ENCODE measurements at places on chromosomes 5 and 9. TPM values are rescaled to one million over a fixed set of nuclear protein-coding genes. Genes with fewer than 3 reads are reported as not detected.
A peak's percentile ranks its signal among the peaks of the same experiment; 100 is the strongest.

WNK2 gene
- total RNA-seq: not detected

BSPRY gene
- total RNA-seq: not detected

FCN2 gene
- not detected for total RNA-seq

DNA sequence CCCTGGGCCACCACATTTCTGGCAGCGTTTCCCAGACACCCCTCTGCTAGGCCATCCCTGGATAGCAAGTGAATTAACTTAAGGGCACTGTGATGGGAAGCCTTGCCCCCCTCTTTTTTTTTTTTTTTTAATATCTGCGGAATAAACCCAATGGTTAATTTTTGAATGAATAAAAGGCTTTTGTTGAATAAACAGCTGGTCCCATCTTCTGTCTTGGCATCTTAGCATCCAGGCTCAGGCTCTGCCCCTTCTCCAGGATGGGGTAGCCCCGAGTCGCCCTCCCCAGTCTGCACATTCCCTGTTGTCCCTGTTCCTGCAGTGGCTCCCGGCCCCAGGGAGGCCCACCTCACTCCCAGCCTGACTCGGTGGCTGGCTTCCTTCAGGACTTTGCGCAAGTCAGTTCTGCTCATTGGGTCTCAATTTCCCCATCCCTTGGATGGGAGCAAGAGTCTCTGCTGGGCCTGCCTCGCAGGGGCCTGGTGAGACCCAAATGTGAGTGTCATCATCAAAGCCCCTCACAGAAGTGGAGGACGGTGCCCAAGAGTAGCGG, 29.0 kb upstream of the HMCN2 start:
- peaks cover 20% of the 10 kb centered on the region for H3K36me3 ChIP-seq
- no peak for DNase-seq
- no peak overlapping the region for H3K27ac ChIP-seq
- H3K4me3 ChIP-seq: no peak overlapping the region
- no peaks in the 10 kb centered on the region for H3K27me3 ChIP-seq

GRCh38 chr9:126293522-126293889, 33.1 kb upstream of the MVB12B start:
- no peaks in the 10 kb centered on the region for H3K4me1 ChIP-seq
- H3K27me3 ChIP-seq: no peaks in the 10 kb centered on the region
- H3K36me3 ChIP-seq: no peaks in the 10 kb centered on the region
- no peak for DNase-seq

DNA sequence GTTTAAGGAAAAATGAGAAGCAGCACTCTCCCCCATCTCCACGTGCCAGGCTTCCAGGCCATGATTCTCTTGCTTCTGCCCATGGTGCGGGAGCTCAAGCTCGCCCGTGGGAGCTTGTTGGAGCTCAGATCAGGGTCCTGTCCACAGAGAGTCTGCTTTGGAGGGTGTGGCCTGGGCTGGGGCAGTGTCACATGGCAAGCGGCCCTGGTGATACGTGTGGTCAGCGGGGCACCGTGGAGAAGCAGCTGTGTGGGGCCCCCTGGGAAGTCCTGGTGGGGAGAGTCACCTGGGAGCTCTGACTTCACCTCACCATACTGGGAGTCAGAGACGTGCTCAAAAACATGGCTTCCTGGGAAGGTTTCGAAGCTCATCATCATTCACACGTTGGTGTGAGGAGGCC, 275.3 kb downstream of the GADD45G start:
- H3K36me3 ChIP-seq: no peaks in the 10 kb centered on the region
- H3K27ac ChIP-seq: no peak overlapping the region
- H3K4me1 ChIP-seq: no peaks in the 10 kb centered on the region
- DNase-seq: no peak

DNA sequence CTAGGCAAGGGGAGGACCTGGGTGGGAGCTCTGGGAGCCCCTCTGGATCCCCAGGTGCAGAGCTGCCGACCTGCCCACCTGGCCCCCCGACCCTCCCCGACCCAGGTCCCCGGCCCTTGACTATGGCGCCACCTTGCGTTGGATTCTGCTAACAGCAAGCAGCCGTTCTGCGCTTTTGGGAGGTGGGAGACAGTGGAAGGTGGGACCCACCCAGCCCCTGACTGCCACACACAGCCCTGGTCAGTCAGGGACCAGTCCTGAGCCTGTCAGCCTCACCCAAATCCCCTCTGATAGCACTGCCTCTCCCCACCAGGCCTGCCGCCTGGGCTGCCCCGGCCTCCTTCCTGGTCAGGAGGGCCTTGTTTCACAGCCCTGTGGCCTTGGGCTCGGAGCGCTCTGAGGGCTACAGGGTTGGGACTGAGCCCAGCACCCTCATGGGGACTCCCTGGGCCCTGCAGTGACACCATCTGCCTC, 77.9 kb downstream of the HMCN2 start:
- no peaks in the 10 kb centered on the region for H3K36me3 ChIP-seq
- no peak overlapping the region for H3K4me3 ChIP-seq
- no peaks in the 10 kb centered on the region for H3K27me3 ChIP-seq
- H3K4me1 ChIP-seq: no peaks in the 10 kb centered on the region

DNA sequence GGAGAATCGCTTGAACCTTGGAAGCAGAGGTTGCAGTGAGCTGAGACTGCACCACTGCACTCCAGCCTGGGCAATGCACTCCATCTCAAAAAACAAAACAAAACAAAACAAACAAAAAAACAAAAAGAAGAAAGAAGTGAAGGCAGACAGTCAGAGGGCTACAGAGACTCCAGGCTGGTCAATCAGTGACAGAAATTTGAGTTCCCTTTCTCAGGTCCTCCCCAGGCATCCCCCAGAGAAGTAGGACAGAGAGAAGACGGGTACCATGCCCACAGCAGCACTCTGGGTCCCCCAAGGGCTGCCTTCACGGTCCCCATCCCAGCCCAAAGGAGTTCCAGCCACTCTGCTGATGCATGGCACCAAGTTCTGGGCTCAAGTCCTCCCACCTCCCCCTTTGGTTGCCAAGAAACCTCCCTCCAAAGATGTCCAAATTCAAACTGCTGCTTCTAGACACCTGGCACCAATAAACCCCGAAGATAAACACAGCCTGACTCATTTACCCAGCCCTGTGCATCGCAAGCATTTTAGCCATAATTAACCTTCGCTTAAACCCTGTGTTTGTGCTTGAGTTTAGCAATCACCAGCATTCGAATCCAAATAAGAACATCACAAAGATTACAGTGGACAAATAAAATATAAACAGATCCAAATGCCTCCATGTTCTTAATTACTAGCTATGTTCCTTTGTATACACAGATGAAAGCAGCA, 24.0 kb downstream of the SEMA4D start:
- DNase-seq: no peak
- H3K27ac ChIP-seq: no peak overlapping the region
- no peaks in the 10 kb centered on the region for H3K4me1 ChIP-seq
- no peak overlapping the region for H3K4me3 ChIP-seq

DNA sequence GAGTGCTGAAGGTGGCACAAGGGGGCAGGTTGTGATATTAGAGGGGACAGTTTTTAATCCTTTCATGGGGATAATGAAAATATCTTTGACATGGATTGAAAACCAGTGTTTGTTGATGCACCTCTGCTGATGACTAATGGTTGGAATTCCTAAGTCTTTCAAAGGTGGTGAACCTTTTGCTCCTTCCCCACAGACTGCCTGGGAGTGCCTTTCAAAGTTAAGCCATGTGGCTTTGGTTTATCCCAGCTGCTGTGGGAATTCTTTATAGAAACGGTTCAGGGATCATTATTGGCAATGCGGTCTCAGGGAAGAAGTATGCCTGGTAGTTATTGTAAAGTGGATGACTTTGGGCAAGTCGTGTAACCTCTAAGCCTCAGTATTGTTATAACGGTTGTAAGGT, 45.7 kb downstream of the PIP5K1B start:
- no peaks in the 10 kb centered on the region for H3K4me1 ChIP-seq
- H3K36me3 ChIP-seq: no peaks in the 10 kb centered on the region
- no peak overlapping the region for H3K27ac ChIP-seq

- H3K4me1 ChIP-seq: no peaks in the 10 kb centered on the region
- H3K27me3 ChIP-seq: no peaks in the 10 kb centered on the region
- no peak overlapping the region for H3K27ac ChIP-seq
Observed at GRCh38 chr9:103798620-103799019, 295.5 kb upstream of the SMC2 start.

- no peak overlapping the region for H3K4me3 ChIP-seq
- H3K27me3 ChIP-seq: no peaks in the 10 kb centered on the region
- no peaks in the 10 kb centered on the region for H3K36me3 ChIP-seq
- H3K4me1 ChIP-seq: no peaks in the 10 kb centered on the region
- no peak for DNase-seq
Observed at GRCh38 chr5:58842852-58843251, 260.0 kb downstream of the RAB3C start.

GRCh38 chr9:92488681-92489550, 6.6 kb upstream of the ASPN start:
- DNase-seq: no peak
- H3K4me3 ChIP-seq: no peak overlapping the region
- peaks cover 9% of the 10 kb centered on the region for H3K4me1 ChIP-seq
- peaks cover 6% of the 10 kb centered on the region for H3K36me3 ChIP-seq
- H3K27me3 ChIP-seq: no peaks in the 10 kb centered on the region

- no peak for DNase-seq
- H3K4me3 ChIP-seq: no peak overlapping the region
- no peak overlapping the region for H3K27ac ChIP-seq
- peaks cover 62% of the 10 kb centered on the region for H3K36me3 ChIP-seq
- H3K4me1 ChIP-seq: no peaks in the 10 kb centered on the region
- no peaks in the 10 kb centered on the region for H3K27me3 ChIP-seq
Observed at GRCh38 chr9:129010267-129010975, 17.7 kb downstream of the SH3GLB2 start.

GRCh38 chr9:34197756-34198711, 19.2 kb downstream of the UBAP1 start:
- H3K4me3 ChIP-seq: no peak overlapping the region
- peaks cover 16% of the 10 kb centered on the region for H3K36me3 ChIP-seq
- no peaks in the 10 kb centered on the region for H3K27me3 ChIP-seq
- no peak overlapping the region for H3K27ac ChIP-seq

GRCh38 chr5:67673180-67673579, 476.6 kb upstream of the CD180 start:
- no peaks in the 10 kb centered on the region for H3K27me3 ChIP-seq
- no peak overlapping the region for H3K27ac ChIP-seq
- H3K36me3 ChIP-seq: no peaks in the 10 kb centered on the region
- no peak for DNase-seq

DNA sequence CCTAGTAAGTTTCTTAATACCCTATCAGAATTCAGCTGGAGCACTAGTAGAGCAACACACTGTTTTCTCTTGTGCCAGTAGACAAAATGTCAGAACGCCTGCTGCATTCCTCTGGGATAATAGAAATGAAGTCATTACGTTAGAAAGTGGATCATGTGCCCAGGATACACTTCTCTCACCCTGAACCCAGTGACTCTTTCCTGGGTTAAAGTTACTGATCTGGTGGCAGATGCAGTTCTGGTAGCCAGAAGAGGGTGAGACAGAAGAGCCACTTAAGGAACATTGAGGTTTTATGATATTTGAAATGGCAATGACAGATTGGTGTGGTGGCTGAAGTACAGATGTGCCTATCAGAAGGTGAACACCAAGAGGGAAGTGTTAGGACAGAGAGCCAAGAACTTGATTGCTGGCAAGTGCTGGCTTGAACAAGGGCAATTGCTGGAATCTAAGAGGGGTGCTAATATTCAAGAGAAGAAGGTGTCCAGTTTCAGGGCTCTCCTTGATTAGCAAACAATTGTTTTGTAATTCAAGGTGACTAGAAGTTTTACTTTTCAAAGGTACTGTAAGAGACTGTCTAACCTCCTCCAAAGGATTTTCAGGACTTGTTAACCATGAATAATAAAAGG, 93.7 kb upstream of the ERBIN start:
- H3K4me3 ChIP-seq: no peak overlapping the region
- H3K36me3 ChIP-seq: no peaks in the 10 kb centered on the region
- no peaks in the 10 kb centered on the region for H3K27me3 ChIP-seq
- no peak overlapping the region for H3K27ac ChIP-seq
- DNase-seq: no peak

DNA sequence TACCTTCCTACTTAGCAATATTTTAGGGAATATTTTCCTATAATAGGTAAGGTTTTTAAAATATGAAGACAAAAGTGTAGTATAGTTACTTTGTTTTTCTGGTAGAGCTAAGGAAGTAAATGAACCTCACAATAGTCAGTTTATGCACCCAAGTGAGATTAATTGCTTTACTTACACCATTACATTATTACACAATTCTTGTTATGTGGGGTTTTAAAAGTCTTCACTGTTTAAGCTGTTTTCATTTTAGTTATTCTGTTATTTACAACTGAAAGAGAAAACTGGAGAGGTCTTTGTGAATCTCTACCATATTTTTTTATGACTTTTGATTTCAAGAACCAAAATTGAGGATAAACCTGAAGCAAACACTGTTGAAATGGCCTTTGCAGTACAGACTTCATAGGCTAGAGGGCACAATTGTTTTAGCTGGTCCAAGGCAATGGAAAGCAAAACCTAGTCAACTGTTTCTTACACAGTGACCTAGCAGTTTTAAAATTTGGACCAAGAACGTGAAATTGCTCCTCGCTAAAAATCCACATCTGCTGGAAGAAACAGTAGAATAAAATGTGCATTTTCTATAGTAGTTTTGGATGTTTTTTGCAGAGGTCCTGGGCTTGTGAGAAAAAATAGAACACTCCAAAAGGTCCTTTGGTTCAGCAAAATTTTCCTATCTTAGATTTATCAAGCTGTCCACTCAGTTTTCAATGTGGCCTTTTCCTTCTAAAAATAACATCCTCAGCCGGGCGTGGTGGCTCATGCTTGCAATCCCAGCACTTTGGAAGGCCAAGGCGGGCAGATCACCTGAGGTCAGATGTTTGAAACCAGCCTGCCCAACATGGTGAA, 66.4 kb upstream of the FER start:
- peak overlapping the region; percentile 67 for H3K27ac ChIP-seq
- no peaks in the 10 kb centered on the region for H3K36me3 ChIP-seq
- H3K4me1 ChIP-seq: no peaks in the 10 kb centered on the region
- no peak for DNase-seq
- no peak overlapping the region for H3K4me3 ChIP-seq
- H3K27me3 ChIP-seq: no peaks in the 10 kb centered on the region
